ENCODE measurements at places on chromosomes 5 and 9. TPM values are rescaled to one million over a fixed set of nuclear protein-coding genes. Genes with fewer than 3 reads are reported as not detected.

GRCh38 chr5:137336161-137336560, 163.0 kb downstream of the SPOCK1 start:
- DNase-seq: no peak
- H3K27ac ChIP-seq: no peak overlapping the region
- no peaks in the 10 kb centered on the region for H3K4me1 ChIP-seq
- H3K27me3 ChIP-seq: no peaks in the 10 kb centered on the region
- H3K36me3 ChIP-seq: no peaks in the 10 kb centered on the region

DNA sequence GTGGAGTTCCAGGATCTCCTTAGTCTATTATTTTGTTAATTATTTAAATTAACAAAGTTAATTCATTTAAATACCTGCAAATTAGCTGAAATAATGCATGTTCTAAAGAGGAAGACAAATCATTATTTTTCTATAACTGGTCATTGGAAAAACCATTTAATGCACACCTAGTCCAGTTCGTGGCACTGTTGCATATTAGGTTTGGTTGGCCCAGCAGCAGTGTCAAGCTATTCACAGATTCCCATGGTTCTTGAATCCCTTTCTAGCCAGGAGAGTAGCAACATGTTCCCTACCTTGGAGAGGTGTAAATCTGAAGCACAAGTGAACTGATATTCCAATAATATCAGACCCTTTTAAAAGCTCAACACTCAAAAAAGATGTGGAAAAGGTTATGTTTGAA, 155.2 kb downstream of the TMEM161B start:
- H3K27ac ChIP-seq: no peak overlapping the region
- no peak overlapping the region for H3K4me3 ChIP-seq
- no peaks in the 10 kb centered on the region for H3K4me1 ChIP-seq

GRCh38 chr9:33840381-33840780, 23.4 kb downstream of the UBE2R2 start:
- H3K4me1 ChIP-seq: no peaks in the 10 kb centered on the region
- no peaks in the 10 kb centered on the region for H3K36me3 ChIP-seq
- no peaks in the 10 kb centered on the region for H3K27me3 ChIP-seq
- no peak overlapping the region for H3K4me3 ChIP-seq
- DNase-seq: no peak

ANKRD18A gene
- 2.4 TPM for total RNA-seq

GRCh38 chr9:131019388-131020239, 10.6 kb downstream of the LAMC3 start:
- no peak for DNase-seq
- H3K4me3 ChIP-seq: no peak overlapping the region
- H3K27me3 ChIP-seq: no peaks in the 10 kb centered on the region
- H3K36me3 ChIP-seq: no peaks in the 10 kb centered on the region

HAPLN1 gene
- 4.0 TPM for total RNA-seq
